Large intestine (tissue), 12 donors: ENCODE measurements at places on chromosomes 7 and 10.

- no peak for DNase-seq
Measured at GRCh38 chr10:10958041-10958440, 59.6 kb upstream of the CELF2 start.

GRCh38 chr7:82221152-82221674, 222.4 kb downstream of the CACNA2D1 start:
- no peak for DNase-seq

DNA sequence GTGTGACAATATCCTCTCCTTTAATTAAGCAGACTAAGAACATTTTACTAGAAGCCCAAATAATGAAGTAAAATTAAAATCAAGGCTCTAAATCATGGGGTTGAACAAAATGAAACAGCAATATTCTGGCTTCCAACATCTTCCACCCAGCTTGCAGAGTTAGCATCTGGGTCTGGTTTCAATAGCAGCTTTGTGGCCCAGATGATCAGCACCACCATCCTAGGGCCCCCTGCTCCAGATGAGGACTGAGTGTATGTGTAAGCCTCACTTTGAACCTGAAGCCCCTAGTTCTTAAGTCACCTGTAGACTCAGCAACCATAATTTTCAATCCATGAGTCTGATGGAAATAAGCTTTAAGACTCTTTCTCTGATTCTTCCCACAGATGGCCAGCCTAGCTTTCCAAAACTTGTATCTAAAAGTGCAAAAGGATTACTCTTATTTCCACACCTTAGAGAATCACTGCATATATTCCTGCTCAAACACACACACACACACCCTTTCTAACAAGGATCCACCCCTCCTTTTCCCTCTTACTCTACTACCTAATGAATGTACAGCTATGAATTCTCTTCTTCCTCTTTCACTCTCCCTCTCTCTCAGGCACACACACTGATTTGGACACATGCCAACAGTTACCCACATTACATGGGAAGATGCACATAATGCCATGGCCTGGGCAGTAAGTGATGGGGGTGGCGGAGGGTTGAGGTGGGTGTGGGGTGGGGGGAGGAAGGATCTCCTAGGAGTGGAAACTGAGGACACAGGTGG, 3.5 kb downstream of the DENND11 start:
- no peak for DNase-seq

GRCh38 chr10:124347956-124348355, 70.8 kb downstream of the OAT start:
- DNase-seq = no peak

DNA sequence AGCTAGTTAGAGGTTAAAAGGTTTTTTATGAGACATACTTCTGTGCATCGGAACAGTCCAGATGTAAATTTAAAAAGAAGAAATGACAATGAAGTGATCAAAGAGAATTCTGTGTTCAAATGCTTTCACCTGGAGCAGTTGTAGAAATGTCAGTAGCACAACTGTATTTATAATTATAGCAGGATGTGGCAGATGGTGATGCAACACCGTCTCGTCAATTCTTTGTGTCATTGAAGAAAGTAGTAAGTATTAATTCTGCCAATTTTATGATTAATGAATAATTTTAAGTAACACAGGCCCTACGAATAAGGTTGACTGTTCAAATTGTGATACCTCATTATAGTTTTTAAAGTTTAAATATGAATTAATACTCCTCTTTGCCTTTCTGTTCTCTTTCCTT, 171.1 kb downstream of the ADK start:
- no peak for DNase-seq

DNA sequence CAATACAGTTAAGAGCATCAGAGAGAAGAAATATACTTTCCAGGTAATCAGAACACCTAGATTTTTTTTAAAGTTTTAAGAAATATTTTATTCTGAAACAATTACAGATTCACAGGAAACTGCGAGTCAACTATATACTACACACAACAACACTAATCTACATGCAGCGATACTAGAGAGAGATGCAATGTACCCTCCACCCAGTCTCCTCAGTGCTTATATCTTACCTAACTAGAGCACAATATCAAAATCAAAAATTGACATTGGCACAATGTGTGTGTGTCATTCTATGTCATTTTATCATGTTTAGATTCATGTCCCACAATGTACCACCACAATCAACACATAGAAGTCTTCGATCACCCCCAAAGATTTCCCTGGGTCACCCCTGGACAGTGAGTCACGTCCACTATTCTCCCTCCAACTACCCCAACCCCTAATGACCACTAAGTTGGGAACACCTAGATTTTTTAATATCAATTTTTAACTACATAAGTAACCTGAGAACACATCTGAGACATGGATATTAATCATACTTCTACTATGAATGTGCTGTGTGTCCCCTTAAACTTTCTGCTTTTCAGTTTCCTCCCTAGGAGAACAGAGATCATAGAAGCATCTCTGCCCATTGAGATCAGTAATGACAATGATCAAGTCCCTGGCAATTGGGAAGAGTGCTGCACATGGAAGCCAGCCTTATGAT, 86.5 kb downstream of the GSAP start:
- no peak for DNase-seq

DNA sequence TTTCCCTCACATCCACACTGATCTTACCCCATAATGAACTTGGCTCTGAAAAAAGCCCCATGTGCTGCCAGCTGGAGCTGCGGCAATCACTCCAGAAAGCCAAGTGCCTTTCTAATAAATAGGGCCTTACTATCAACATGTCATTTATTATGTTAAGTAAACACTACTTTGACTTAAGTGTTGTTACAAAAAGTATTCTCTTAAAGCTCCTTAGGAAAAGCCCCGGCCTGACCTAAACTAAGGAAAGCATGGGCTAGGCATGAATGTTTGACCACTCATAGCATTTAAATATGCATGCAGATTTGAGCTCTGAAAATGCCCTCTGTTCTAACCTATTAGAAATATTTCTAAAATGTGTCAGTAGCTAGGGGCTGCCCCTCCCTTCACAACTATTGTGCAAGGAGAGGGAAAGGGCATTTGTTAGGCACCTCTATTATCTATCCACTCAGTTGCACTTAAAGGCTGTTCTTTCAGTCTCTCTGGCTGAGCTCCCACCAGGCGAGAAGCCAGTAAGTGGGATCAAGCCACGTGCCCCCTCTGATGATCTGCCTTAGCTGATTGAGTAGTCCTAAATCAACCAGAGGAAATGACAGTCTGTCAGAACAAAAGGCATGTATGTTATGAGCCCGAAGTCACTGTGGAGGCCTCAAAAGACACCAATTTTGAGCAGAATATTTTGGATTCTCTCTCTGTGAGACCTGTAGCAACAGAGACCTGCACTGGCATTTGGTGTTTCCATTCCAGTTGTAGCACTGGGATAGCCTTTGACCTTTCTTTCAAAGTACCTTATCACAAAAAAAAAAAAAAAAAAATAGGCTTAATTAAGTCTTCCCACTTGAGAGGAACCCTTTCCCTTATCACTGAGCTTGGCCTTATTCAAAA, 77.1 kb downstream of the ITGB8 start:
- peak; percentile 62 for DNase-seq

- DNase-seq = no peak
Measured at GRCh38 chr7:40700653-40701421, 566.0 kb downstream of the SUGCT start.

- DNase-seq = no peak
Measured at GRCh38 chr7:148711191-148712102, 12.7 kb downstream of the CUL1 start.

DNA sequence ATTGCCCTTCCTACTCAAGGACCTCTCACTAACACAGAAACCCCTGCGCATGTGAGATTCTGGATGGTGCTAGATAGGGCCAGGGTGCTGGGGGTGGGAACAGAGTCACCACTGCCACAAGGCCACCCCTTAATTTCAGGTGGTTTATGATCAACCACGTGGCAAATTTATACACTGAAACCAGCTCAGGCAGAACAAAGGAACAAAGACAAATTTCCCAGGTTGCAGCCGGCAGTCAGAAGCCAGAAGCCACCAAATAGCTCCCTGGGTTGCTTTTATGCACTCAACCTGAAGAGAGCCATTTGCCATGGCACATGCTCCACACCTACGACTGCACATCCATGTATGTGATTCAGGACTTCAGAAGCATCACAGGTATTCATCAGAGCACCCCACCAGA, 2.5 kb downstream of the VOPP1 start:
- DNase-seq = no peak

- no peak for DNase-seq
Measured at GRCh38 chr10:50447691-50448090, 176.1 kb downstream of the SGMS1 start.

GRCh38 chr7:155216475-155217272, 81.0 kb upstream of the INSIG1 start:
- no peak for DNase-seq

- no peak for DNase-seq
Measured at GRCh38 chr10:5891009-5891408, 966 bp downstream of the FBH1 start.

GRCh38 chr7:46150721-46151120, 229.6 kb upstream of the IGFBP3 start:
- no peak for DNase-seq

- DNase-seq = no peak
Measured at GRCh38 chr10:110794808-110795207, 76.9 kb upstream of the PDCD4 start.

DNA sequence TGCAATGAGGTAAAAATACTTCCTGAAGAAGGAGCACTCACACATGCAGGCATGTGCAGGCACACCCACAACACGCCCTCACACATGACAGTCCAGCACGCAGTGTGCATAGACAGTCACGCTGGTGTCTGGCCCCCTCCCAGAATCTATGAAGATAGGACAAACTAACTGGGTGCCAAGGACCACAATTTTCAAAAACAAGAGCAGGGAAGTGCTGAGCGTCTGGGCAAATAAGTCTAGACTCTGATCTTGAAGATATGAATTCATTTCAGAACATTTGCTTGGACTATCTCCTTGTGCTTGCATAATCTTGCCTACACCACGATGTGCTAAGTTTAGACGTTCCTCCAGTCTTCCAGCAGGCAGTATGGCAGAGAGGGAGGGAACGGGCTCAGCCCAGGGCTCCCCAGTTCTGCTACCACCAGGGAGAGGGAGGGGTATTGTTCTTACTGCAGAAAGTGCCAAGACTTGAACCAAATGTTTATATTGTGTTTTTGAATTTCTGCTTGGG, 276.5 kb upstream of the KLF6 start:
- peak; percentile 56 for DNase-seq

DNA sequence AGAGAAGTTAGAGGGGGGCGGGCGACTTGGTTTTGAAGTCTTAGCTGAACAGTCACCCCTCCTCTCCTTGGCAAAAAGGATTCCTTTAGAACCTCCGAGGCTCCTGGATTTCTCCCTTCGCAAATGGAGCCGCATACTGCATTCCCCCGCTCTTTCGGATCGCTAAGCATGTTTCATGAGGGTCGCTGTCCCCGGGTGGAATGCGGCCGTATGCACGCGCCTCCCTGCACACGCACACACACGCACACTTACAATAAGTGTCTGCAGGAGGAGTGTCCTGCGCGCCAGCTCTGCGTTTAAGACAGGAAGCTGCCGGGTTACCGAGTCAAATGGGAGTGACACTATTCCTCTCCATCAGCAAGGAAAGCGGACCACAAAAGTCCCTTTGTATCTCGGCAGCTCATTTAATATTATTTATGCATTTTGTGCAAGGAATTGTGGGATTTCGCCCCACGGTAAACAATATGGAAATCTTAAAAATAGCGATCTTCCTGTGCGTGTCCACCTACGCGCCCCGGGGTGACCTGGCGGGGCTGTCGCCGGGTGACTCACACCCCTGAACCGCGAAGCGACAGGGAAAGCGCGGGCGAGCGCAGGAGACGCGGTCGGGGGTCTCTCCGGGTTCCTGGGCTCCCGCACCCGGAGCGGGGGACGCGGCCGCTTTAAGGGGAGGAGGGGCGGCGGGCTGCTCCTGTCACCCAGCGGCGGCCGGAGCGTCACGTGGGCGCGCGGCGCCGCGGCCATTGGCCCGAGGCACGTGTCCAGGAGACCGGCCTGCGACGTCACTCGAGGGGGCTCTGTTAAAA, 988 bp upstream of the EN2 start:
- DNase-seq = peak; percentile 69

DNA sequence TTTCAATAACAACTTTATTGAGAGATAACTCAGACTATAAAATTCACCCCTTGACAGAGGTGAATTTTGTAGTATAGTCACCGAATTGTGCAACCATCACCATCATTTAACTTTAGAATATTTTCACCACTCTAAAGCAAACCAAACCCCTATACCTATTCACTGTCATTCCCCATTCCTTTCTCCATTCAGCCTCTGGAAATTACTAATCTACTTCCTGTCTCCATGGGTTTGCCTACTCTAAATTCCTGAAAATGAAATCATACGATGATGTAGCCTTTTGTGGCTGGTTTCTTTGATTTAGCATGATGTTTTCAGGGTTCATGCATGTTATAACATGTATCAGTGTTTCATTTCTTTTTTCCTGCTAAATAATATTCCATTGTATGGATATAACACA, 15.6 kb upstream of the LMTK2 start:
- no peak for DNase-seq

DNA sequence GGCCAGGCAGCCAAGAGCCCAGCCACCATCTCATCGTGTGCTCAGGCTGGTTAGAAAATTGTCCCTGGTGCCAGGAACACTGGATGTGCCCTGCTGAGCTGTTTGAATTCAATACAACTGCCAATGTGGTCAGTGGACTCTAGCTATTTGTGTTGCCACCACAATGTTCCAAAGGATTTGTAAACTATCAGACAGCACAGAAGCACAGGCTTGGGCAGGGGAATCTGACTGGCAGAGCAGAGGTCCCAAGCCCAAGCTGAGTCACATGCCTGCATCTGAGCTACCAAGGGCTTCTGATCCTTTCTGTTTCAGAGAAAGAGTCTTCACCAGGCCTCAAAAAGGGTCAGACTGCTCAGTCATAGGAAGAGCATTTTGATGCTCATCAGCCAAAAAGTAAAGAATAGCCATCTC, 232.1 kb upstream of the SEMA3C start:
- DNase-seq = no peak

GRCh38 chr10:101367569-101368453, 13.8 kb downstream of the BTRC start:
- no peak for DNase-seq

DNA sequence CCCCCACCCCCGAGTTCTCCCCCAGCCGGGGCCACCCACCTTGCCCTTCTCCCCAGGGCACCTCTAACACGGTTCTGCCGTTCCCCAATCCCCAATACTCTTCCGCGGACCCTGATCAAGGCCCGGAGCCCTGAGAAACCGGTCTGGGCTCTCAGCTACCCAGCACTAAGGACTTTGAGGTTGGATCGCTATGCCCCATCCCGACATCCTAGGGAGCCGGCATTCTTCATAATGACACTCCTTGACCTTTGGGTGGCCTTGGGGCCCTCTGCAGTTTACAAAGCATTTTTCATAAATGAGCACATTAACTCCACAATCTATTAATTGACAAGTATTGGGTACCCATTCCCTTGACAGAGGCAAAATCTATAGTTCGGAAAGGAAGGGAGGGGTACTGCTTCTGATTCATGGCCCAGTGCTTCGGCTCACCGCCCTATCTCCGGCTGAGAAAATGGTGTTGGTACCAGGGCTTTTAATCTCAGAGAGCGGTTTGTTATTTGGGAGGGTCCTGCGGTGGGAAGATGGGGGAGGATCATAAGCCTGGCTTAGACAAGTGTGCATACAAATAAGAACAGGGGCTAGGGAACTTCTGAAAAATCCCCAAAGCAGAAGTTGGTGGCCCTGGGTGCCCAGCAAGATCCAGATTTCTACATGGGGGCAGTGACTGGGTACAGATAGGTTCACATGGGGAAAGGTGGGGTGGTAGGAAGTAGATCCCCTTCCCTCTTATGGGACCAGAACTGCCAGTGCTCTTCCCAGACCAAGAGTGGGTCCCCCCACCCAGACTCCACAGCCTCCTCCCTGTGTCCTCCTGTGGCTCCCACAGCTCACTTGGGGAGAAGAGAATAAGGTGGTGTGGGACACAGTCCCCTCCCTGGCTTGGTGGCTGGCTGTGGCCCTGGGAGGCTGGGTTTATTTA, 3.2 kb downstream of the IMPDH1 start:
- DNase-seq = peak; percentile 54
